ENCODE measurements at places on chromosomes 13 and 19.
A peak's percentile ranks its signal among the peaks of the same experiment; 100 is the strongest.

- DNase-seq, result no peak
Measured at GRCh38 chr19:17091758-17092333, 16.3 kb downstream of the MYO9B start.

DNA sequence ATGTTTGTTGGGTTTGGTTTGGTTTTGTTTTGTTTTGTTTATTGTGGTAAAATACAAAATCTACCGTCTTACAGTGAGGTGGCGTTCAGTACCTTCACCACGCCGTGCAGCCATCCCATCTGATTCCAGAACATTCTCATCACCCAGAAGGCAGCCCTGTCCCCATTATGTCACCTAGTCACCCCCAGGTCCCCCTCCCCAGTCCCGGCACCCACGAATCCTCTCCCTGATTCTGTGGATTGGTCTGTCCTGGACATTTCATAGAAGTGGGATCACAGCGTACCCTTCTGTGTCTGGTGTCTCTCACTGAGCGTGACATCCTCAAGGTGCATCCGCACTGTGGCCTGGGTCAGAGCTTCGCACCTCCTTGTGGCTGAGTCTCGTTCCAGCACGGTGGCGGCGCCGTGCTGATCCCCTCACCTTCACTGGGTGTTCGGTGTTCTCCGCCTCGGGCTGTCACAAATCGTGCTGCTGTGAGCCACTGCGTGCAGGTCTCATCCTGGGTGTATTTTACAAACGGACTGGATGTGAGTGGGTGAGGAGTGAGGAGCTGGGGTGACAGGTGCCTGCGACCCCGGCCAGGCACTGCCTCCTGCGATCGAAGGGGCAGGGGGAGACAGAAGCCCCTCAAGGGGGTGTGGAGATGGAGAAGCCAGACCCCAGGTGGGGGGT is 580 bp upstream of the TEKTIP1 start:
- no peak for DNase-seq

- DNase-seq, result no peak
Measured at GRCh38 chr13:77409412-77409811, 82.5 kb upstream of the MYCBP2 start.

GRCh38 chr13:60286707-60287106 is 110.3 kb upstream of the TDRD3 start:
- DNase-seq, result no peak

- DNase-seq, result no peak
Measured at GRCh38 chr13:21744149-21744548, 73.3 kb downstream of the FGF9 start.

DNA sequence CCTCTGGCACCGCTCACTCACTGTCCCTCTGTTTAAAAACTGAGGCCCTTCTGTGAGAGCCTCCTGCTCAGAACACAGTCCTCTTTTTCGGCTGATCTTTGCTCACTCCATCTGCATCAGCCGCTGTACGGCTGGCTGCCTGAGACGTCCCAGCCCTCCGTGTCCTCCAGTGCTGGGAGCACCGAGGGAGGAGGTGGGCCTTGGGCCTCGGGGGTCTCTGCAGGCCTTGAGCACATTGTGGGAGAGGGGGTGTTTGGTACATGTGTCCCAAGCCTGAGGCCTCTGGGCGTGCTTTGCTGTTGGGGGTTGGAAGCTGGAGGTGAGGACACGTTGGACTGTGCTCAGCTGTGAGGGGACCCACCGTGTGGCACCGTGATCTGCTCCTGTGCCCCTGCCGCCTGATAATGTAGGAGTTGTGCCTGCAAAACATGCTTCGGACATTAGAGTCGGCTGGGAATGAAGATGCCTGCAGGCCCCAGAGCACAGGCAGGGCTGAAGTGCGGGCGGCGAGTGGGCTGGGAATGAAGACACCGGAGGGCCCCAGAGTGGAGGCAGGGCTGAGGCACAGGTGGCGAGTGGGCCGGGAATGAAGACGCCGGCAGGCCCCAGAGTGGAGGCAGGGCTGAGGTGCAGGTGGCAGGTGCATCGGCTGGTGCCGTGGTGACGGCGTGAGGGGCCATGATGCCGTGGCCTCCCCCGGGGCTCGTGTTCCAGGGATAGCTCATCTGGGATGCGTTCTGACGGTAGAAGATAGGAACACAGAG is 30.6 kb downstream of the MCF2L start:
- DNase-seq, result no peak

DNA sequence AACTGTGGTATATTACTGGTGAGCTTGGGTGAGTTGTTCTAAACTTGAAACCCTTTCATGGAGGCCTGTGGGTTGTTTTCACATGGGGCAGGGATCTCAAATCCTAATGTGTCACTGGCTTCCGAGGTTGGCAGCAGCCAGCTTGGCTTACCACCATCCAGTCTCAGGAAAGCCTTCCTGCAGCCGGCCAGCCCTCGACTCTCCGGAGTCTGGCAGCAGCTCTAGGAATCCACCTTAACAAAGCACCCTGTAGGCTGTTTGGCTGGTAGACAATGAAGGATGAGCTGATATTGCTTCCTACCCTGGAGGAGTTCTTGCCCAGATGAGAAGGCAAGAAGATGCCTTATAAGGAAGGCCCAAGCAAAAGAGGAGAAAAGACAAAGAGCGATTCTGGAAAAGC is 188.3 kb downstream of the KLF12 start:
- no peak for DNase-seq

DNA sequence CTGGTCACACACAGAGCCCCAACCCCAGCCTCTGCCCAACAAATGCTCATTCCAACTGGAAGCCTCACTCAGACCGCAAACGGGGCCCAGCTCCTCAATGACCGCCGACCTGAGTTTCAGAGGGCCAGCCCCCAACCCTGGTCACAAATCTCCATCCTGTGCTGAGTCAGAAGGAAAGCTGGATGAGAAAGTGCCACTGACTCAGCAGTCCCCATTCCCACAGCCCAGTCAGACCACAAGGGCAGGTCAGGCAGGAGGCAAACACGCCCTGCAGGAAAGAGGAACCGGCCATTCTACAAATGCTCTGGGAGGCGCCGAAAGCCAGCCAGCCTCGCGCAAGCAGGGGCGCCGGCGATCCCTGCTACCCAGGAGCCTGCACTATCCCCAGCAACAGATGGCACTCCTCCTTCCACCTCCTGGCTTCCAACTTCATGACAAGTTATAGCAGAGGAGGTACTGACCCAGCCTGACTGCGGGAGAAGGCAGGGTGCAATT is 14.1 kb upstream of the PRKD2 start:
- DNase-seq, result no peak

- DNase-seq, result no peak
Measured at GRCh38 chr19:7879111-7879807, 5.1 kb upstream of the PRR36 start.

DNA sequence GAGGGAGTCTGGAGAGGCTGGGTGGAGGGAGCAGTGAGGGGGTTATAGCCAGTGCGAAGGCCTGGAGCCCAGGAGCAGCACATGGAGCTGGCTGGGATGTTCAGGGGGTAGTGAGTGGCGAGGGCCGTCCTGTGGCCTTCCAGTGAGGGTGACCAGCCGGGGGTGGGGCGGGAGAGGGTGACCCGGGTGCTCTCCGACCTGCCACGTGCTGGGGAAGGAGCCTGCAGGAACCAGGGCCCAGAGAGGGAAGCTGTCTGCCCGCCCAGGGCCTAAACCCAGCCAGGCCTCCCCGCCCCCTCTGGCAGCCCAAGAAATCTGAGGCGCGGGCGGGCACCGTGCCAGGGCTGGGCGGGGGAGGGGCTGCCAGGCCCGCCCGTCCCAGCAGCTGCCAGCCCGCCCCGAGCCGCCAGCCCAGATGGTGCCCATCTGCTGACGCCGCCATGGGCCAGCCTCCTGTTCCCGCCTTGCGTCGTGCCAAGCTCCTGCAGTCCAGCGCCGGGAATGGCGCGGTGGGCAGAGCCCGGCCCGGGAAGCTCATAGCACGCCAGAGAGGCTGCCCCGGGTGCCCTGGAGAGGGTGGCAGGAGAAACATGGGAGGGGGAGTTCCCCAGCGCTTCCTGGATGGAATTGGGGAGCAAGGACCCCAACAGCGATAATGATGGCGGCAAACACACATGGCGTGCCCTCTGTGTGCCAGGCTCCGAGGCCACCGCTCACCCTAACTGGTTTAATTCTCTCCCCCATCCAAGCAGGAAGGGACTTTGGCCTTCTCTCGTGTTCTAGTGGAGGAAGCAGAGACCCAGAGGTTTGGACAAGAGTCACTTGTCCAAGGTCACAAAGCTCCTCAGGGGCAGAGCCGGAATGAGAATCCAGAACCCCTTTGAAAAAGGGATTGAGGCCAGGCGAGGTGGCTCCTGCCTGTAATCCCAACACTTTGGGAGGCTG is 21.5 kb downstream of the NFIC start:
- no peak for DNase-seq

DNA sequence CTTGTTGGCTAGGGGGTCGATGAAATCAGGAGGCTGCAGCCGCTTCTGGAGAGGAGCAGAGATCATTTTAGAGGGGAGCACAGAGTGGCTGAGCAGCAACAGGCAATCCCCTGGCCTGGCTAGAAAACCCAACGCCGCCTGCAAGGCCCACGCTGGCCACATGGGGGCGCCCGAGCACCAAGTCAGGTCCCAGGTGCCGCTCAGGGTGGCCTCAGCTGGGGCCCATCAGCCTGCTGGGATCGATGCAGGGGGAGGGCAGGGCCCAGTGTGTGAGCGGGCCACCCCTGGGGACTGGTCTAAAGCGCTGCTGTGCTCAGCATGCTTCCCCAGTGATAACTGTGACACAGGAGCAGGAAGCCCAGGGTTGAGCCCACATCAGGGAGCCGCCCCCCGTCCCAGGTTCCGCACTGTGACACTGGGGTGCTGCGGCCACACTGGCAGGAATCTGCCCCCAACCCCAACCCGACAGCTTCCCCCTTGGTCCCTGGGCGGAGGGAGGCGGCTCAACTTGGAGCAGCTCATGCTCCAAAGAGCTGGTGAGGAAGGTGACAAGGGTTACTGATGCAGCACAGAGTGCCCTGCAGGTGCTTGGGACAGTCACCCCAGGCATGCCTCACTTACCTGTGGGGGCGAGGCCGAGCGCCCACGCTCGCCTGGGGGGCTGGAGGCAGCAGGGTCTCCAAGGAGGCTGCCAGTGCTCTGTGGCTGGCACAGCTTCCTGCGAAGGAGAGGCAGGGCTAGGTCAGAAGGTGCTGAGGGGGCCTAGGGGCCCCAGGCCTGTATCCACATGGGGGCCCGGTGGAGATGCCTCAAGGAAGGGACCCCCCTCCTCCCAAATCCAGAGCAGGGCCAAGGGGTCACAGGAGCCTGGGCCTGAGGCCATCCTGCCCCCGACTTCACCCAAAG is 13.3 kb upstream of the ISYNA1 start:
- peak; percentile 63 for DNase-seq

DNA sequence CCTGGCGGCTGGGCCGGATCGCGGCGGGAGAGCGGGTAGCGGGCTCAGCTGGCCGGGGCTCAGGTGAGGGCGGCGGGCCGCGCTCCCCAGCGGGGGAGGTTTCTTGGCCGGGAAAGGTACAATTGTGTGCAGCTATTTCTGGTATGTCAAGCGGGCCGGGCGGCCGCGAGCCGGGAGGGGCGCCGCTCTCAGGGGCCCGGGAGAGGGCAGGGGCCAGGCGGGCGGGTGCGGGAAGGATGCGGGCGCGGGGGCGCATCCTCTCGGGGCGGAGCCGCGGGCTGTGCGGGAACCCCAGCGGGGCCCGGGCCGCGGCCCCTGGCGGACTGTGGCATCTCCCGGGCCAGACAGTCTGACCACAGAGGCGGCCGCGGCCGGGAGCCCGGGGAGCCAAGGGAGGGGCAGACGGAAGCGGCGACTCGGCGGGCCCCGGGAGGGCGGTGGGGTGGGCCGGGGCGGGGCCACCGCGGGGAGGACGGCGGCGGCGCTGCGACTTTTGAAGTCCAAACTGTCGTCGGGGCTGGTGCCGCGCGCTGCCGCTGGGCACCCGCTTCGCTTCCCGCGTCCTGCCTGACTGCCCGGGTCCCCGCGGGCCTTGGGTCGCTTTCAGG is at the start of gene LMO7:
LMO7 (plus strand) TSS at position 503 of the 608 bp plus-strand sequence. CDS start 328 bp downstream, outside the sequence.
- peak; percentile 12 for DNase-seq

DNA sequence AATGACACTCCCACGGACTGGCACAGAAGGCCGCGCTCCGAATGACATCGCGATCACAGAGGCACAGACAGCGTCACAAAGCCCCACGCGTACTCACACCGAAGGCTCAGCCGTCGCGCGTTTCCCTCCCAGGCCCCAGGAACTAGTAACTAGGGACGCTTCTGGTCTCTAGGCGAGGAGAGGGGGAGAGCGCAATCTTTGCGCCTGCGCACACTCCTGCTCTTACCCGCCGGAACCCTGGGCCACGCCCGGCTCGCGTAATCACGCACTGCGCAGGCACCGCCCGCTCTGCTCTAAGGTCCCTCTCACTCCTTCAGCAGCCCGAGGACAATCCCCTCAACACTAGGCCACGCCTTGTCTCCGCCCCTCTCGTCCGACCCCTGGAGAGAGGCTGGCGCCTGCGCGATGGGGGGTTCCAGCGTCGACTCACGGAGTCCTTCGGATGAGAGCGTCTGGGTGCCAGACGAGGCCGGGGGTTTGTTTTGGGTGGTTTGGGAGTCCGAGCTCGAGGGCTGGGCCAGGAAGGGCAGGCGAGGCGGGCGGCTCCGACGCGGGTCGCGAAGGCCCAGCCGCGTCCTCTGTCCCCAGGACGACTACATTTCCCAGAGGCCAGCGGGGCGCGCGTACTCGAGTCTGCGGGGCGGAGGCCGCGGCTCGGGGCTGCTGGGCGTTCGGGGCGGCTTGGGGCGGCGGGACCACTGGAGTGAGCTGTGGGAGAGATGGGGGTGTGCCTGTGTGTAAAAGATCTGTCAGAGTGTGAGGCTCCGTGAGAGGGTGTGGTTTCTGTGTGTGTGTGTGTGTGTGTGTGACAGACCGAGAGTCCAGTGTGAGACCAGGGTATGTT is at the start of gene ZNF471:
ZNF471 (plus strand) TSS at position 410 of the 844 bp plus-strand sequence. CDS start 3,717 bp downstream, outside the sequence.
- DNase-seq, result peak; percentile 47

- no peak for DNase-seq
Measured at GRCh38 chr13:105914291-105915036, 621.0 kb downstream of the EFNB2 start.

- no peak for DNase-seq
Measured at GRCh38 chr19:30848636-30849425, 476.6 kb downstream of the ZNF536 start.

DNA sequence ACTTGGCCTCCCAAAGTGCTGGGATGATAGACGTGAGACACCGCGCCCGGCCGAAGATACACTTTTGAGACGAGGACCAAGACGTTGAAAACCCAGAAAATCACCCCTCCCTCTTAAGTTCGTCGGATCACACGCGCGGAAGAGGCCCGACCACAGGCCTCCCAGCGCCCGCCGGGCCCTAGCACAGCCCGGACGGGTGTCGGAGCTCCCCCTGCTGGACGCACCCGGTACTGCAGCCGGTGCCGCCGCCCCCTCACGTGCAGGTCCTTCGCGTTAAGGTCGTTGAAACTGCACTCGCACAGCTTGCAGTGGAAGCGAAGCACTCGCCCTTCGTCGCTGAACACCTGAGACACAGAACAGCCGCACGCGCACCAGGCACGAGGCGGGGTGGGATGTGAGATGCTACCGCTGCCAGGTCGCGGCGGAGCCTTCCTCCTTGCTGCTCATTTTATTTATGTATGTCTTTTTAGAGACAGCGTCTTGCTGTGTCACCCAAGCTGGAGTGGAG is 35.7 kb upstream of the MATK start:
- DNase-seq, result peak; percentile 93

All from stimulated activated CD8-positive, alpha-beta memory T cell treated with anti-CD3 and anti-CD28 coated beads, Interleukin-4, amount 100 ng/mL, for 4 hours (primary cell).